ENCODE measurements at places on chromosomes 1 and 21.

- H3K36me3 ChIP-seq, result no peaks in the 10 kb centered on the region
- H3K4me1 ChIP-seq, result peaks cover 47% of the 10 kb centered on the region
- H3K4me3 ChIP-seq, result peak overlapping the region; percentile 49
- peak; percentile 86 for DNase-seq
- H3K27me3 ChIP-seq, result no peaks in the 10 kb centered on the region
- peak overlapping the region; percentile 68 for H3K27ac ChIP-seq
These were observed 111.6 kb upstream of the ERRFI1 start for GRCh38 chr1:8137481-8138244.

- H3K27ac ChIP-seq, result no peak overlapping the region
- no peak for DNase-seq
- no peak overlapping the region for H3K4me3 ChIP-seq
- H3K27me3 ChIP-seq, result no peaks in the 10 kb centered on the region
These were observed 42.4 kb downstream of the PKNOX1 start for GRCh38 chr21:43016728-43017127.

DNA sequence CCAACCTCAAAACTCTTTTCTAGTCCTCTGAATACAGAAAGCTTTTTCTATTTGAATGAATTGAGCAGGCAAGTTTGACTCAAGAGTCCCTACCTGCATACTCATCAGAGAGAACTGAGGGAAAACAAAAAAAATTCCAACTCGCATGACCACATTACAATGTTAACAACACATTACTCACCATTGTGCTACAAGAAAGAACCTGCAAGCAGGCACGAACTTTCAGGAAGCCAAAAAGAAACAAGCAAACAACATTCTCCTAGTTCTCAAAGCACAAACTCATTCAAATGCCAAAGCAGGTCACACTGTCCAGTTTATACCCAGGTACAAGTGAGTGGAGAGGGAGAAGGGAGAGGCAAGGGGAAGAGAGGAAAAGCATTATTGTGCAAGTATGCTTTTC is 14.6 kb downstream of the OTUD7B start:
- no peak overlapping the region for H3K4me3 ChIP-seq
- H3K36me3 ChIP-seq, result peaks cover 14% of the 10 kb centered on the region
- peak; percentile 85 for DNase-seq
- peaks cover 44% of the 10 kb centered on the region for H3K4me1 ChIP-seq

DNA sequence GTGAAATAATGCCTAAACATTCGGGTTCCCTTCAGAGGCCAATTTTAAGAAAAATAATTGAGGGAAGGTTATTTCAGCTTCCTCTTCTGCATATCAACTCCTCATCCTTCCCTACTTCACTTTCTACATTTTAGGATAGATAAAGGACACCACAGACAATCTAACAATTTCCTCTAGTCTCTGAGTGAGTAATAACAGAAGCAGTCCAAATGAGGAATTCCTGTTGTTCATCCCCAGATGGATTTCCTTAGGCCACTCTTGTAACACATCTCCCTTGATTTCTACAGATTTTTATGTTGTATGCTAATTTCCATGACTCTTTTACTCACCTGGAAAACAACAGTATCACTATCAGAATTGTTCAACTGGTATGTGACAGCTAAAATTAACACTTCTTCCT is 87.7 kb upstream of the LYPLAL1 start:
- no peaks in the 10 kb centered on the region for H3K36me3 ChIP-seq
- peak; percentile 71 for DNase-seq
- no peaks in the 10 kb centered on the region for H3K27me3 ChIP-seq
- H3K4me3 ChIP-seq, result no peak overlapping the region
- H3K27ac ChIP-seq, result peak overlapping the region; percentile 27
- H3K4me1 ChIP-seq, result peaks cover 47% of the 10 kb centered on the region

GRCh38 chr1:21641537-21641936 is 27.6 kb downstream of the RAP1GAP start:
- H3K4me1 ChIP-seq, result no peaks in the 10 kb centered on the region
- no peak overlapping the region for H3K27ac ChIP-seq
- no peak for DNase-seq

GRCh38 chr1:44262816-44263567 is 49.7 kb downstream of the DMAP1 start:
- no peaks in the 10 kb centered on the region for H3K4me1 ChIP-seq
- H3K27me3 ChIP-seq, result no peaks in the 10 kb centered on the region
- H3K27ac ChIP-seq, result no peak overlapping the region

DNA sequence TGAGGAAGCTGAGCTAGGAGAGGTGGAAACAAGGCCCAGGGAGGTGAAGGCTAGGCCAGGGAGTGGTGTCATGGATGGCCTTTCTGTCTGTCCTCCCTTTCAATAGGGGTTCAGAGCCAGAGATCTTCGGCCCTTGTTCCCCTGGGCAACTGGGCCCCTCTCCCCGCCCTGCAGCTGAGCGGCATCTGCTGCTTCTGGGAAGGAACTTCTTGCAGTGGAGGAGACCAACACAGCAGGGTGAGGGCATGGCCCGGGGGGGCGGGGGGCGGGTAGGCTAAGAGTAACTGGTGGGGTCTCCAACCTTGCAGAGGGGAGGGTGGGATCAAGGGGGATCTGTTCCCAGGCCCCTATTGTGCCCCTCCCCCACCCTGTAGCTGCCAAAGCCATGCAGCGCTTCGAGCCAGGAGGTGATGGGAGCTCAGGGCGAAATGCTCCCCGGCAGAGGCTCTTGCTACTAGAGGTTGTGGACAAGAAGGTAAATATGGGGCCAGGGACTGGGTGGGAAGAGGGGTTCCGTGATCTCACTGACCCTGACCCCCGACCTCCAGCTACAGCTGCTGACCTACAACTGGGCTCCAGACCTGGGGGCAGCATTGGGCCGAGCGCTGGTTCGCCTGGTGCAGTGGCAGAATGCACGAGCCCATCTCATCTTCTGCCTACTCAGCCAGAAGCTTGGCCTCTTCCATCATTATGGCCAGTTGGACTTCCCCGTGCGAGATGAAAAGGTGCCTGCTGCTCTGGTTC is 11.7 kb downstream of the HYI start:
- no peak overlapping the region for H3K27ac ChIP-seq
- DNase-seq, result no peak
- H3K36me3 ChIP-seq, result peaks cover 13% of the 10 kb centered on the region
- no peaks in the 10 kb centered on the region for H3K27me3 ChIP-seq
- no peaks in the 10 kb centered on the region for H3K4me1 ChIP-seq

GRCh38 chr1:221788466-221788865 is 46.6 kb upstream of the DUSP10 start:
- H3K4me3 ChIP-seq, result no peak overlapping the region
- H3K27ac ChIP-seq, result no peak overlapping the region
- no peak for DNase-seq
- no peaks in the 10 kb centered on the region for H3K27me3 ChIP-seq
- H3K36me3 ChIP-seq, result no peaks in the 10 kb centered on the region
- H3K4me1 ChIP-seq, result no peaks in the 10 kb centered on the region

DNA sequence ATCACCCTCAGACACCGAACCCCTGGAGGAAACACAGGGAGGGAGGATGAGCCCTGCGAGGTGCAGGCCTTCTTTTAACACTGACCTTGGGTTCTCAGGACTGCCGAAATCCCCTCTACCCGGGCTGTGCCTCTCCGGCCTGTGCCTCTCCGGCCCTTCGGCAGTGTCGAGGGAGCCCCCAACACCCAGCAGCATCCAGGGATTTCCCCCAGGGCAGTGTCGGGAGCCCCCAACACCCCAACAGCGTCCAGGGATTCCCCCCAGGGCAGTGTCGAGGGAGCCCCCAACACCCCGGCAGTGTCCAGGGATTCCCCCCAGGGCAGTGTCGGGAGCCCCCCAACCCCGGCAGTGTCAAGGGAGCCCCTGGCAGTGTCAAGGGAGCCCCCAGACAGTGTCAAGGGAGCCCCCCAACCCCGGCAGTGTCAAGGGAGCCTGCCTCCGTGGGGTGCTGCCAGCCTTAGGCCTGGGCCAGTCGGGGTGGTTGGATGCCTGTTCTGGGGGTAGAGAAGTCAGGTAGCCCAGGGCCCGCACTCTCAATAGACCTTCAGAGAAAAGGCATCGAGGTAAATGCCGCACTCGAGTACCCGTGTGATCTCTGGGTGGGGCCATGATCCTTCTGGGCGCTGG is 57.5 kb downstream of the PRKCZ start:
- no peaks in the 10 kb centered on the region for H3K27me3 ChIP-seq
- no peaks in the 10 kb centered on the region for H3K36me3 ChIP-seq
- H3K4me3 ChIP-seq, result no peak overlapping the region
- no peak overlapping the region for H3K27ac ChIP-seq
- H3K4me1 ChIP-seq, result no peaks in the 10 kb centered on the region

- H3K4me1 ChIP-seq, result peaks cover 83% of the 10 kb centered on the region
- no peaks in the 10 kb centered on the region for H3K36me3 ChIP-seq
- no peak for DNase-seq
- no peak overlapping the region for H3K27ac ChIP-seq
These were observed 45.8 kb downstream of the ATP6V1G3 start for GRCh38 chr1:198494658-198495103.

DNA sequence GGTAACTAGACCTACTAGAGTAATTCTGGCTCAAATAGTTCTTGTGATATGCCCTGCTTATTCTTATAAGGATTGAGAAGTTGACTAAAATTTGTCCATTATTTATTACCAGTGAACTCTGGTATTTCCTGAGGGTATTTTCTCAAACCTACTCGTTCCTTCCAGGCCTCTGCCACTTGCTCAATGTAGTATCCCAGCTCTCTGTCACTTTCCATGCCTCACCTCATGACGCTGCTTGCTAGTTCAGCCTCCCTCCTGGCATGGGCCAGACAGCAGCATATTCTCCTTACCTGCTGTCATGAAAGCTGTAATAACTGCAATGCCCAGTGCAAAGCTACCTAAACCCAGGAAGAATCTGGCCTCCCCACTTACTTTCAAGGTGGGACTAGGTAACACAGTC is 602.9 kb upstream of the ADAMTS5 start:
- peak overlapping the region; percentile 97 for H3K27ac ChIP-seq
- H3K4me3 ChIP-seq, result peak overlapping the region; percentile 23
- no peaks in the 10 kb centered on the region for H3K36me3 ChIP-seq
- peak; percentile 74 for DNase-seq
- no peaks in the 10 kb centered on the region for H3K27me3 ChIP-seq
- peaks cover 64% of the 10 kb centered on the region for H3K4me1 ChIP-seq

DNA sequence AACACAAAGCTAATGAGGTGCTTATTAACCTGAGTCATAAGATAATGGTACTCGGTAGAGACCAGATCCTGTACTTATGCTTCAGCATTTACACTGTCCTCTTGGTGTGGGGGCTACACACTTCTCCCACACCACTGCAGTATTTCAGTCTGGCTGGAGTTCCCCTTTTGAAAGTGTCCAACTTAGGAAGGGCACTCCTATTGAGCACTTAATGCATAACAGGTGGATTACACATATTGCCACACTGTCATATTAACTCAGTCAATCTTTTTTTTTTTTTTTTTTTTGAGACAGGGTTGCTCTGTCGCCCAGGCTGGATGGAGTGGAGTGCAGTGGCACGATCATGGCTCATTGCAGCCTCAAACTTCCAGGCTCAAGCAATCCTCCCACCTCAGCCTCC is 1.5 kb downstream of the GPATCH4 start:
- H3K36me3 ChIP-seq, result no peaks in the 10 kb centered on the region
- no peak overlapping the region for H3K27ac ChIP-seq
- peak; percentile 45 for DNase-seq

- H3K4me1 ChIP-seq, result peaks cover 10% of the 10 kb centered on the region
- H3K27me3 ChIP-seq, result no peaks in the 10 kb centered on the region
- H3K4me3 ChIP-seq, result no peak overlapping the region
- peak; percentile 32 for DNase-seq
These were observed 57.4 kb upstream of the ACOT11 start for GRCh38 chr1:54490361-54491248.

DNA sequence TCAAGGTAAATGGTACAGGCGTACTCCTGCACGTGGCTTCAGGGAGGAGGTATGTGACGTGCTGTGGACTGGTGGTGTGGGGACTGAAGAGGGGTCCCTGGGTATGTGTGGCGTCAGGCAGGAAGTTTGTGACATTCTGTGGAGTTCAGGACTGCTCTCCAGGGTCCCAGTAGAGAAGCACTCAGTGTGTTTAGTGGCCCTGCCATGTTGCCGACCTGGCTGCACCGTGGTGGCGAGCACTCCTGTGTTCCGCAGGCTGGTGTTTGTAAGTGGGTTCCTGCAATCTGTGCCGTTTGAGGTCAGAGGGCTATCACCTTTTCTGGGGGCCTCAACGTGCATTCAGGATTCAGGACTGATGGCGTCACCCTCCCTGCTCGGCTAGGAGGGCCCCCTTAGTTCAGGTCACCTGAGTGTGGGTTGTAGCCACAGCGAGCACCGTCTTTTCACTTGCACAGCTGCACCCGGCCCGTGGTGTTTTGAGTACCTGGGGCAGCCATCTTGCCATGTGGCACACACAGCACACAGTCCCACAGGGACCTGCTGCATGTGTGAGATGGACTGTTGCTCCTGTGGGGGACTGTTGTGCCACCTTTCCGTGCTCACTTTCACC is 26.5 kb downstream of the SNAP47 start:
- H3K4me3 ChIP-seq, result no peak overlapping the region
- no peaks in the 10 kb centered on the region for H3K27me3 ChIP-seq
- H3K27ac ChIP-seq, result no peak overlapping the region
- peaks cover 10% of the 10 kb centered on the region for H3K36me3 ChIP-seq

GRCh38 chr1:228013131-228013934 is 6.5 kb downstream of the WNT3A start:
- H3K27me3 ChIP-seq, result peaks cover 26% of the 10 kb centered on the region
- H3K36me3 ChIP-seq, result no peaks in the 10 kb centered on the region
- 0 out of 2 replicates have a peak, but pooled peaks cover 4% of the 10 kb centered on the region for H3K4me1 ChIP-seq
- H3K4me3 ChIP-seq, result no peak overlapping the region
- no peak overlapping the region for H3K27ac ChIP-seq

DNA sequence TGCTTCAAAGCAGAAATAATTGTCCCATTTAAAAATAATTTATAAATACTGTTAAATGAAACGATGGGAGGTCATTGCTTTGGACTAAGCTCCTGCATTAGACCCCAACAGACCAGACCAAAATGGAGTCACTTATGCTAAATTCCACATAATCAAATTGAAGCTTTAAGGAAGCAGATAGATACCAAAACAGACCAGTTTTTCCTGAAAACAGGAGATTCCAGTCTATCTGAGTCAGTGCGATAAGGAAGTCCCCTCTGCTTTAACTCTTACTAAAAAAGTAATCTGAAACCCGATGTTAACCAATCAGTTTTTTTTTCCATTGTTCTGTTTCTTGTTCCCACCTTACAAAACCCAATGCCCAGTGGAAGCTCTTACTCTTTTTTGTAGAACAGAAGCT is 16.2 kb upstream of the DNASE2B start:
- DNase-seq, result no peak
- H3K4me1 ChIP-seq, result peaks cover 29% of the 10 kb centered on the region
- no peak overlapping the region for H3K4me3 ChIP-seq
- 0 out of 2 replicates have a peak, but pooled peaks cover 3% of the 10 kb centered on the region for H3K27me3 ChIP-seq
- H3K36me3 ChIP-seq, result no peaks in the 10 kb centered on the region

DNA sequence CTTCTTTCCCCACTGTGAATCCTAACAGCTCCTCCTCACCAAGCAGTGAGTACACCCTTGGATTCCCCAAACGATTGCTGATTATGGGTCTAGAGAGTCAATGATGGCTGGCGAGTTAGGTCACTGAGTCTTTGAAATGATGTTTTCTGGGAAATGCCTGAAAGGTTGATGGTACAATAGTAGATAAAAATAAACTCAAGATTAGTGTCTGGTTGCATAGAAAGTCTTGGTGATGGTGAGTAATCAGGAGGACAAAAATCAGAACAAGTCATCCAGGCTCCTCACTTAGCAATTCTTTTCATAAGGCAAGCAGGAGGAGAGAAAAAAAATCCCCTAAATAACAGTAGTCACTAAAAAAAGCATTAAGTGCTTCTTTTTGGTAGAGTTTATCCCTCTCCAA is 22.6 kb downstream of the HLX start:
- no peak overlapping the region for H3K27ac ChIP-seq
- peaks cover 29% of the 10 kb centered on the region for H3K4me1 ChIP-seq
- no peak overlapping the region for H3K4me3 ChIP-seq
- H3K36me3 ChIP-seq, result no peaks in the 10 kb centered on the region

GRCh38 chr1:193060938-193061337 is 1.5 kb downstream of the RO60 start:
- peak overlapping the region; percentile 91 for H3K4me3 ChIP-seq
- peaks cover 42% of the 10 kb centered on the region for H3K4me1 ChIP-seq
- no peaks in the 10 kb centered on the region for H3K36me3 ChIP-seq
- no peaks in the 10 kb centered on the region for H3K27me3 ChIP-seq
- DNase-seq, result peak; percentile 68
- peak overlapping the region; percentile 97 for H3K27ac ChIP-seq
